ENCODE measurements at places on chromosomes 3 and 15. TPM values are rescaled to one million over a fixed set of nuclear protein-coding genes. Genes with fewer than 3 reads are reported as not detected.

GRCh38 chr3:165439765-165440164 is 243.6 kb upstream of the SLITRK3 start:
- no peak for DNase-seq

DNA sequence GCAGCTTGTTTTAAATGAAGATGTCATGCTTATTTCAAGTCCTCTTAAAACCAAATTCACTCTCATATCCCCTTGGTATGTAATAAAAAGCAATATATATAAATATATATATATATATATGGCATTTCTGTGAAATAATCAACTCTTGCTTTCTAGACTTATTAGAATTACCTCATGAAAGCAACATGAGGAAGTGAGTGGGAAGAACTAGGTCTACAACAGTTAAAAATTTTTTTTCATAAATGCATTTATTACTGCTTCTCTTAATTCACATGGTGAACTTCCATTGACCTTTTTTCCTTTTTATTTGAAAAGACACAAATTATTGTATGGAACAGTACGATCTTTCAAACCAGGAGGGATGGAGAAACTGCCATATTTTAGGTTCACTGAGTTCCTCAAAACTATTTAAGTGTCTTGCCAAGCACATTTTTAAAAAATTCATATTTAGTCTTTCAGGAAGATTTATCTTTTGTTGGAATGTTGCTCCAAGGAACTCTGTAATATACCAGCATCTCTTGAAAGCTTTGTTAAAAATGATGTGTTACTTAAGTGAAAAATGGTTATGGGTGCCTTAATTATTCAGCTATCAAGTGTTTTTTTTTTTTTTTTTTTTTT is 185.2 kb downstream of the GHSR start:
- DNase-seq, result no peak

- DNase-seq, result no peak
Measured at GRCh38 chr3:135694142-135694541, 271.4 kb upstream of the PPP2R3A start.

- no peak for DNase-seq
Measured at GRCh38 chr3:128548426-128549282, 55.7 kb upstream of the GATA2 start.

DNA sequence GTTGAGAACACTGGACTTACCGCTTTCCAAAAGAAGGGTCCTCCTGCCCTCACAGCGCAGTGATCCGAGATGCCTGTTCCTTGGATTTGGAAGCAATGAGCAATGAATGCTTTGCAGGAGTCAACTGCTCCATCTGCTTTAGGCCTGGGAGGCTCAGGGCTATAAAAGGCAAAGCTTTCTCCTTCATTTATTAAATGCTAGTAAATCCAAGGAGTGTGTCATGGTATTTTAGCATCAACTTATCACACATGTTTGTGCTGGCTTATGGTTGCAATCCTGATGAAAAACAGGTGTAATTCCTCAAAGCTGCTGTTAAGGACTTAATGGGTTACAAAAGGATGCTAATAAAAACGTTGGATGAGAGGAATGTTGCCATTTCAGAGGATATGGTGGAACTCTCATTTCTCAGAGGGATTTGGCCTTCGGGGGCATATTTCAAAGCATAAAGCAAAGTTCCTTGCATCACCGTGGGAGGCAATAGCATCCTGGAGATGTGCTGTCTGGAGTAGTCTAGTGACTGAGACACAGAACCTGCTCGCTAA is 158.5 kb upstream of the TPM1 start:
- DNase-seq, result no peak

GRCh38 chr15:52448011-52448890 is 80.4 kb downstream of the MYO5A start:
- no peak for DNase-seq

GRCh38 chr3:146152834-146153233 is 8.2 kb downstream of the PLOD2 start:
- DNase-seq, result no peak

DNA sequence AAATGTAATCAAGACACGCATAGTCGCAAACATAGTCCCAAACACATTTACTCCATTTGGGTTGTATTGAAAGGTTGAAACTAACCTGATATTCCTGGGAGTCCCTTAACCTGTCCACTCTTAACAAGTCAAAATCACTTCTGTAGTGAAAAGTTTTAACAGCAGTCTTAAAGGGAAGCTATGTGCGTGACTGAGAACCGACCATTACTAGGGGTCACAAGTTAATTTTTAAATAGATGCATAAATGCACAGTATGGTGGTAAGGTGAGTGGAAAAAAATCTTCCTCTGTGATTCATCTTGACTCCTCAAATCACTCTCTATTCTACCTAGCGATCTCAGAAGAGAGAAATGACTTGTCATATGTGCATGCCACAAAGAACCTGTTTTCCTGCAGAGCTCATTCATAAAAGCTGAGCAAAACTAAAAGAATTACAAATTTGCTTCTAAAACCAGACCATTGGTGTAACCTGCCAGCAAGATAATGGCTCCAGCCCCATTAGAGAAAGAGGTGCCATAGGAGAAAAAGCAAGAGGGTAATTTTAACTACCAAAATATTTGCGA is 4.8 kb downstream of the GPR15 start:
- DNase-seq, result no peak

DNA sequence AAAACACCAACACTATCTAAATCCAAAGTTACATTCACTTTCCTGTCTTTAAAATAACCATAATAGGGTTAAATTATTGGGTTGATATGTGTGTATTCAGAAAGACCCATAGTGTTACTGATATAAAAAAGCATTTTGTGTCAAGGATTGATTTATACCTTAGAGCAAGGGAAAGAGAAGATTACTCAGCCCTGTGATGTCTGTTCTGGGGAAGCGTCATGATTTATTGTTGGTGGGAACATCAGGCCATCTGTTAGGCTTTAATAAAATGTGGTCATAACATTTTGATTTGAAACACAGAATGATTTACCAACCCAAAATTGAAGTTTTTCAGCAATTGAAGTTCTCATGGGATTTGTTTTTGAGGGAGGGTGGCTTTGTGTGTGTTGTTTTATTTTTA is 33.2 kb downstream of the SIDT1 start:
- no peak for DNase-seq

Gene ASB14
- total RNA-seq, result not detected

Gene GNB5
- total RNA-seq, result 135 TPM

Gene SLC28A1
- 0.41 TPM for total RNA-seq

Measured in dorsolateral prefrontal cortex (tissue), 122 donors.